WTC11 (cell line): ENCODE measurements at places on chromosomes 4 and X.
A peak's percentile ranks its signal among the peaks of the same experiment; 100 is the strongest.

DNA sequence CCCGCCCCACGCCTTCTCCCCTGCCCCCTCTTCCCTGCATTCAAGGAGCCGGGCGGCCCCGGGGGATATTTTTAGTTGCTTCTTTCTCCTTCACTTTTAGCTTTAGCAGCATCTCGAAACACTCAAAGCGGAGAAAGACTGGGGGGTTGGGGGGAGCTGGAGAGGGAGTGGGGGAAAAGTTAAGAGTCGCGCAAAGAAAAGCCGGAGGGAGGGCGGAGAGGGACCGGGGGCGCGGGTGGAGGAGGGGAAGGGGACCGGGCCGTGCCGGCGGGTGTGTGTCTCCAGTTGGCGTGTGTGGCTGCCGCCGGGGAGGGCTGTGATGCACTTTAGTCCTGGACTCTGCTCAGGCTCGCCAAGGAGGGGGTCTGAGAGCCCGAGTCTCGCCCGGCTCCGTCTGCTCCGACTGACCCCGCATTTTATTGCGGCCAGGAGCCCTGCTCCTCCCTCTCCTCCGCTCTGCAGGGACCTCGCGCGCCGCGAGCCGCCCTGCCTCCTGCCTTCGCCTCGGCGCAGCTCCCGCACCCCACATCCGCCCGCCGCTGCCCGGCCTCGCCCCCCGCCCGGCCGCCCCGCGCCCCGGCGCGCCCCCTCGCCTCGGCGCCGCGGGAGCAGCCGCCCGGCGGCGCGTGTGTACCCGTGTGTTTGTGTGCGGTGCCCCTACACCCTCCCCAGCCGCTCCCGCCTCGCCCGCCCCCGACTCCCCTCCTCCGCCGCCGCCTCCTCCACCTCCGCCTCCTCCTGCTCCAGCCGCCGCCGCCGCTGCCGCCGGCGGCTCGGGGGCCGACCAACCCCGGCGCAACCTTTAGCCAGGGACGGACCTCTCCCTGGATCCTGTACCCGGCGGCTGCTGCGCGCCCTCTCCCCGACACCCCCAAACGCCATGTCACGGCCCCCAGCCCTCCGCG, 1.4 kb downstream of the ZNF827 start:
- H3K4me3 ChIP-seq: peak overlapping the region; percentile 100
- peak; percentile 66 for DNase-seq
- no peaks in the 10 kb centered on the region for H3K27me3 ChIP-seq
- no peaks in the 10 kb centered on the region for H3K36me3 ChIP-seq

- no peaks in the 10 kb centered on the region for H3K27me3 ChIP-seq
- no peak overlapping the region for H3K4me3 ChIP-seq
- H3K4me1 ChIP-seq: peaks cover 26% of the 10 kb centered on the region
Measured at GRCh38 chr4:152735906-152736305, 43.6 kb downstream of the TIGD4 start.

DNA sequence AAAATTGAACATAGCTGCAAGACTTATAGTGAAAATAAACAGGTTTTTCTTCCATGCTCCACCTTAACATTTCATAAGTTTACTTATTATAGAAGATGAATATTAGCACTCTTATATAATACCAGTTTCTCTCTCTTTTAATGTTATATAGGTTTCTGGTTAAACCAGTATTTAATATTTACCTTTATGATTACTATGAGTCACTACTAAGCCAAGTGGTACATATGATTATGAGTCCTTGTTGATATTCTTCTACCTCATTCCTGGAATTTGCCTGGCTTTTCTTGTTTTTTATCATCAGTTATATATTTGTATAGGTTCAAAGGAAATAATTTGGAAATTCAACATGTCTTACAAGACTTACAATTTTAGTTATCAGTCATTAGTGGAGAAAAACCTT, 89.9 kb upstream of the MAOA start:
- H3K27ac ChIP-seq: no peak overlapping the region
- no peak overlapping the region for H3K4me3 ChIP-seq
- no peaks in the 10 kb centered on the region; the same call in 1 of the 2 replicates for H3K36me3 ChIP-seq
- no peaks in the 10 kb centered on the region; the same call in 1 of the 2 replicates for H3K27me3 ChIP-seq
- H3K4me1 ChIP-seq: no peaks in the 10 kb centered on the region

DNA sequence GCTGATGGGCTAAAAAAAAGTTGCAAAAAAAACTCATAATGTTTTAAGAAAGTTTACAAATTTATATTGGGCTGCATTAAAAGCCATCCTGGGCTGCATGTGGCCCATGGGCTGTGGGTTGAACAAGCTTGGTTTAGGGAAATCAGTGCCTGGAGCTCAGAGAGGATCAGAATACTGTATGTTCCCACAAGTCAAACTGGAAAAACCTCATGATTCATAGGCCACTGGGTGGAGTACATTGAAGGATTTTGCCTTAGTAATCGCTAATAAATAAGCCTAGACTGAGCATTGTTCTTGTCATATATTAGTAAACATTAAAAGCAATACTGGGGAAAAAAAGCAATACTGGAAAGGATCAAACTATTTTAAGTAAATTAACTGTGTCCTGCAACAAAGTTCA, 246.3 kb upstream of the TAPT1 start:
- H3K27ac ChIP-seq: no peak overlapping the region
- H3K27me3 ChIP-seq: peaks cover 13% of the 10 kb centered on the region
- H3K4me3 ChIP-seq: no peak overlapping the region
- DNase-seq: no peak
- H3K36me3 ChIP-seq: peaks cover 8% of the 10 kb centered on the region; the same call in 1 of the 2 replicates
- H3K4me1 ChIP-seq: no peaks in the 10 kb centered on the region

DNA sequence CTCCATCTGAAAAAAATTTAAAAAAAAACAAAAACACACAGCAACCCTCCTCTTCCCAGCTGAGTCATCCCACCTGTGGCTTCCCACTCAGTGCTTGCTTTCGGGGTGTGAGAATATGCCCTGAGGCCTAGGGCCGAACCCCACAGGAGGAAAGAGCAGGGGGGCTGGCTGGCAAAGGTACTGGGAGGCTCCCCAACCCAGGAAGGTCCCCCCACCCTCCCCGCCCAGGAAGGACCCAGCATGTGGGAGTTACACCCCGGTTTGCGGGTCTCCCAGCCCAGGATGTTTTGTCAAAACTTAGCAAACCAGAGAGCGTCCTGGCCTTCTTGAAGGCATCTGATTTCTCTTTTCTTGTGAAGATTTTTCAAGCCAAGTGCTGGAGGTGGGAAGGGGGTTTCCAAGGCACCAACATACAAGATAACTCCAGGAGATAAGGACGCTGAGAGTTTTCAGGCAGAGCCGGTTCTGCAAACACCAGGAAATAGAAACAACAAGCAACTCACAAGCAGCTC, 25.7 kb upstream of the CSF2RA start:
- no peak overlapping the region for H3K4me3 ChIP-seq
- H3K4me1 ChIP-seq: peaks cover 12% of the 10 kb centered on the region
- H3K36me3 ChIP-seq: peaks cover under 1% of the 10 kb centered on the region; the same call in 1 of the 2 replicates
- no peak for DNase-seq

- no peaks in the 10 kb centered on the region for H3K27me3 ChIP-seq
- no peak for DNase-seq
- H3K4me1 ChIP-seq: no peaks in the 10 kb centered on the region
- no peak overlapping the region for H3K27ac ChIP-seq
- no peaks in the 10 kb centered on the region for H3K36me3 ChIP-seq
- H3K4me3 ChIP-seq: no peak overlapping the region
Measured at GRCh38 chr4:37749398-37749988, 63.3 kb upstream of the RELL1 start.

GRCh38 chr4:88196523-88197185, 38.2 kb upstream of the ABCG2 start:
- H3K27ac ChIP-seq: peak overlapping the region; percentile 75; the same call in 1 of the 2 replicates
- H3K4me1 ChIP-seq: peaks cover 28% of the 10 kb centered on the region
- H3K36me3 ChIP-seq: no peaks in the 10 kb centered on the region
- H3K27me3 ChIP-seq: no peaks in the 10 kb centered on the region
- no peak for DNase-seq

- no peaks in the 10 kb centered on the region for H3K36me3 ChIP-seq
- H3K4me3 ChIP-seq: no peak overlapping the region
- DNase-seq: no peak
- no peak overlapping the region for H3K27ac ChIP-seq
Measured at GRCh38 chr4:34720571-34720970, 1523.7 kb downstream of the ARAP2 start.

- H3K27me3 ChIP-seq: peaks cover 17% of the 10 kb centered on the region
- no peak overlapping the region for H3K27ac ChIP-seq
- H3K4me1 ChIP-seq: peaks cover 23% of the 10 kb centered on the region
- DNase-seq: no peak
- H3K36me3 ChIP-seq: peaks cover 25% of the 10 kb centered on the region
Measured at GRCh38 chr4:2961811-2962441, 1.3 kb downstream of the NOP14 start.

- no peak overlapping the region for H3K4me3 ChIP-seq
- DNase-seq: no peak
- H3K36me3 ChIP-seq: no peaks in the 10 kb centered on the region
- no peaks in the 10 kb centered on the region for H3K27me3 ChIP-seq
Measured at GRCh38 chr4:113587156-113587555, 174.4 kb downstream of the CAMK2D start.

DNA sequence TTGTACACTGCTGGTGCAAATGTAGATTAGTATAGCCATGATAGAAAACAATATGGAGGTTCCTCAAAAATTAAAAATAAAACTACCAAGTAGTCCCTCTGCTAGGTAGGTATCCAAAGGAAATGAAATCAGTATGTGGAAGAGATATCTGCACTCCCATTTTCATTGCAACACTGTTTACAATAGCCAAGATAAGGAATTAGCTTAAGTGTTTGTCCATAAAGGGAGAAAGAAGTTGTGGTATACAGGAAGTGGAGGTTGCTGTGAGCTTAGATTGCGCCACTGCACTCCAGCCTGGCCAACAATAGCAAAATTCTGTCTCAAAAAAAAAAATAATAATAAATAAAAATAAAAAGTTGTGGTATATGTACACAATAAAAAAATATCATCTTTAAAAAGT, 325.0 kb upstream of the EMCN start:
- H3K4me3 ChIP-seq: no peak overlapping the region
- no peak for DNase-seq
- H3K27me3 ChIP-seq: no peaks in the 10 kb centered on the region
- no peak overlapping the region for H3K27ac ChIP-seq

DNA sequence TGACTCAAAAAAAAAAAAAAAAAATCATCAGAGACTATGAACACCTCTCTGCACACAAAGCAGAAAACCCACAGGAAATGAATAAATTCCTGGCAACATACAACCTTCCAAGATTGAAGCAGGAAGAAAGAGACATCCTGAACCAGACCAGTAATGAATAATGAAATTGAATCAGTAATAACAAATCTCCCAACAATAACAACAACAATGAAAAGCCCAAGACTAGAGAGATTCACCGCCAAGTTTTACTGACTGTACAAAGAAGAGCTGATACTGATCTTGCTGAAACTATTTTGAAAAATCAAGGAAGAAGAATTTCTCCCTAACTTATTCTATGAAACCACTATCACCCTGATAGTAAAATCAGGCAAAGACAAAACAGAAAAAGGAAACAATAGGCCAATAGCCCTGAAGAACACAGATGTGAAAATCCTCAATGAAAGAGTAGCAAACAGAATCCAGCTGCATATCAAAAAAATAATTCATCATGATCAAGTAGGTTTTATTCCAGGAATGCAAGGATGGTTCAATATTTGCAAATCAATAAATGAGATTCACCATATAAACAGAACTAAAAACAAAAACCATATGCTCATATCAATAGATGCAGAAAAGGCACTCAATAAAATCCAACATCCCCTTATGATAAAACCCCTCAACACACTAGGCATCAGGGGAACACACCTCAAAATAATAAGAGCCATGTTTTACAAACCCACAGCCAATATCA, 31.0 kb upstream of the PLK4 start:
- H3K36me3 ChIP-seq: peaks cover 32% of the 10 kb centered on the region
- no peak for DNase-seq
- H3K27me3 ChIP-seq: no peaks in the 10 kb centered on the region

GRCh38 chrX:69615342-69615741, 571 bp upstream of the EDA start:
- peaks cover 11% of the 10 kb centered on the region for H3K4me1 ChIP-seq
- peak overlapping the region; percentile 36; the same call in 1 of the 2 replicates for H3K27ac ChIP-seq
- peak overlapping the region; percentile 56 for H3K4me3 ChIP-seq
- peak; percentile 22 for DNase-seq
- H3K36me3 ChIP-seq: no peaks in the 10 kb centered on the region; the same call in 1 of the 2 replicates

- no peaks in the 10 kb centered on the region; the same call in 1 of the 2 replicates for H3K27me3 ChIP-seq
- no peaks in the 10 kb centered on the region for H3K4me1 ChIP-seq
- DNase-seq: no peak
- H3K36me3 ChIP-seq: no peaks in the 10 kb centered on the region
Measured at GRCh38 chr4:139222215-139222614, 45.2 kb upstream of the ELF2 start.

DNA sequence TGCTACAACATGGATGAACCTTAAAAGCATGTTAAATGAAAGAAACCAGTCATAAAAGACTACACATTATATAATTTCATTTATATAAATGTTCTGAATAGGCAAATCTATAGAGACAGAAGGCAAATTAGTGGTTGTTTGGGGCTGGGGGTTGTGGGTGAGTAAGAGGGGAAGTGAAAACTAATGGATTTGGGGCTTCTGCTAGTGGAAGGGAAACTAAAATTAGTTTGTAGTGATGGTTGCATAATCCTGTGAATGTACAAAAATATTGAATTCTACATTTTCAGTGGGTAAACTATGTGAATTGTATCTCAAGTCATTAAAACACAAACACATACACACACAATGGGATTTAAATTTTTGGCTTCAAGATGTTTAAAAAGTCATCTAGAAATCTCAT, 25.4 kb upstream of the LIMCH1 start:
- no peak for DNase-seq
- no peaks in the 10 kb centered on the region; the same call in 1 of the 2 replicates for H3K27me3 ChIP-seq
- no peaks in the 10 kb centered on the region for H3K36me3 ChIP-seq
- H3K4me1 ChIP-seq: no peaks in the 10 kb centered on the region

DNA sequence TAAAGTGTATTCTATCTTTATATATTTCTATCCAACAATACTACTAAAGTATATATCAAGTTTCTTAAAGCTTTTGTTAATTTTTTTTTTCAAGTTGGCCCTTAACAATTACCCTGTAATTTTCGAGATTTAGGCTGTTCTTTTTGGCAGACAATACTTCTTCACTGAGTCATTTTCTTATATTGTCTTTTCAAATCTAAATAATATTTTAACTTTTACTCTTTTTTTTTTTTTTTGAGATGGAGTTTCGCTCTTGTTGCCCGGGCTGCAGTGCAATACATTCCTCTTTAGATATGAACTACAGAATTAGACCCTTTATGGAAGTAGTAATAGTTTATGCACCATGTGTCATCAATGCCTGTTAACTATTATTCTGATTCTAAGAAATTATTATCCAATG, 120.7 kb downstream of the GLRA3 start:
- no peak overlapping the region for H3K27ac ChIP-seq
- no peaks in the 10 kb centered on the region; the same call in 1 of the 2 replicates for H3K27me3 ChIP-seq
- H3K36me3 ChIP-seq: no peaks in the 10 kb centered on the region
